ENCODE measurements at places on chromosomes 2 and 18. TPM values are rescaled to one million over a fixed set of nuclear protein-coding genes. Genes with fewer than 3 reads are reported as not detected.

The APLF gene
- 4.0 TPM for total RNA-seq

The IL36B gene
- total RNA-seq = not detected

The IL36A gene
- not detected for total RNA-seq

The KCNK3 gene
- total RNA-seq = not detected

The CPO gene
- total RNA-seq = 0.20 TPM

The METTL8 gene
- total RNA-seq = 50.5 TPM

The SUPT7L gene
- 31.1 TPM for total RNA-seq

The RAPH1 gene
- 3.5 TPM for total RNA-seq

The UGT1A10 gene
- not detected for total RNA-seq

The SMIM21 gene
- not detected for total RNA-seq

The LCT gene
- total RNA-seq = 0.29 TPM

The PXDN gene
- total RNA-seq = 0.39 TPM

The GRHL1 gene
- total RNA-seq = 0.93 TPM

The UBXN2A gene
- 13.3 TPM for total RNA-seq

The C1QL2 gene
- not detected for total RNA-seq

The ITGA6 gene
- 8.0 TPM for total RNA-seq

The GKN1 gene
- not detected for total RNA-seq

The ANKRD62 gene
- not detected for total RNA-seq

The CFC1 gene
- not detected for total RNA-seq

The NAPG gene
- total RNA-seq = 29.6 TPM

The B3GNT7 gene
- total RNA-seq = 0.16 TPM

The WDR54 gene
- 75.5 TPM for total RNA-seq

The TPO gene
- total RNA-seq = not detected
